ENCODE measurements at places on chromosomes 5 and 9.

DNA sequence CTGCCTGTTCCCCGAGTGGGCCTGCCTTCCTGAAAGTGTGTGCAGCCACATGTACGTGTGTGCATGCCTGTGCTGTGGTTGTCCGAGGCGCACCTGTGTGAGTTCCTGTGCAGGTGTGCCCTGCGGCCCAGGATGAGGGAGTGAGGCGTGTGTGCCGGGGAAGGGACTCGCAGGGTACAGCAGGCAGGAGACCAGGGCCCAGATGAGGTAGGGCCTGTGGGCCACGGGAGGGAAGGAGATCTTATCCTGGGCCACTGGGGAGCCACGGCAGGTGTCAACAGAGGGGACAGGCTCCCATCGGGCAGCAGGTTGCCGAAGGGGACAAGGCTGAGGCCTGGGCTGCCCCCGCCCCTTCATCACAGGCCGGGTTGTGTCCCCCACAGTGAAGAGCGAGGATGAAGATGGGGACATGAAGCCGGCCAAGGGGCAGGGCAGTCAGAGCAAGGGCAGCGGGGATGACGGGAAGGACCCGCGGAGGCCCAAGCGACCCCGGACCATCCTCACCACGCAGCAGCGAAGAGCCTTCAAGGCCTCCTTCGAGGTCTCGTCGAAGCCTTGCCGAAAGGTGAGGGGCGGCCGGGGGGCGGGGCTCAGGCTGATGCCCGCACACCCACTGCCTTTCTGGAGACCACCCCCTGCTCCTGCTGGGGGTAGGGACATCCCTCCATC, 79.2 kb downstream of the LMX1B start:
- DNase-seq, result no peak

DNA sequence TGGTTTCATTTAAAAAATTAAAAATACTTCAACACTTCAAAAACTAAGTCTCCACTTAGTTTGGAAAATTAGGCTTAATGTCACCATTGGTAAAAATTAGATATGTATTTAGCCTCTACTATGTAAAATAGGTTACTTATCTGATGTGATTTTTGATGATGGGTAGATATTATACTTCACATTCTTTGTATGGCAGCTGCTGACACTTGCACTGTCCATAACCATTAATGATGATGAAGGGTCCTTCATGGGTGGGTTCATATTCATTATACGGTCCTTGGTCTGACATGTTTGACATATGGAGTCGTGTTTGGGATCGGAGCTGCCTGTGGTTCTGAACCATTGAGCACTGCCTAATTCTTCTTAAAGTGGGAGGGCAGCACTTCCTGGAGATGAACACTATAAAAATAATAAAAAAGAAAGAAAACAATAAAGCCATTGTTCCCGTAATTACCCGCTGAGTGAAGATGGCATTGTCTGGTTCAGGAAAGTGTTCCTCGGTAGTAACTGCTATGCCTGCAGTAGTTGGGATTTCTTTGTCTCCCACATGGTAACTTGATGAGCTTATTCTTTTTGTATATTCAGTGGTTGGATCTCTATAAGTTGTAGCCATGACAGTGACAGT, 2.2 kb downstream of the LRRTM2 start:
- no peak for DNase-seq

DNA sequence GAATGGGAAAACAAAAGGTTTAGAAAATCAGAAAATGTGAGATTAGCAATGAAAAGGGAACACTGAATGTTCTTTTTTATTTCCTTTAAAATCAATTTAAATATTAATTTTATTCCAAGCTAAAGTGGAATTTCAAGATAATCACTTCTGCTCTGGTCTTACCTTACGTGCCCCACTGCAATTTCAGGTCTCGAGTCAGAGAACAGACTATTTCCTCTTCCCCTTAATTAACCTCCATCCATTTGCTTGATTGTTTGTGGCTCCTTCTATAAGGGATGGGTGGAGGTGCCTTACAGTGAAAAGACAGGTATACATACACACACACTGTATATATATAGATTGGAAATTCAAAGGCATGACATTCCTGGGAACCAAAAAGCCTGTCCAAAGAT, 137.1 kb downstream of the SUSD1 start:
- no peak for DNase-seq

DNA sequence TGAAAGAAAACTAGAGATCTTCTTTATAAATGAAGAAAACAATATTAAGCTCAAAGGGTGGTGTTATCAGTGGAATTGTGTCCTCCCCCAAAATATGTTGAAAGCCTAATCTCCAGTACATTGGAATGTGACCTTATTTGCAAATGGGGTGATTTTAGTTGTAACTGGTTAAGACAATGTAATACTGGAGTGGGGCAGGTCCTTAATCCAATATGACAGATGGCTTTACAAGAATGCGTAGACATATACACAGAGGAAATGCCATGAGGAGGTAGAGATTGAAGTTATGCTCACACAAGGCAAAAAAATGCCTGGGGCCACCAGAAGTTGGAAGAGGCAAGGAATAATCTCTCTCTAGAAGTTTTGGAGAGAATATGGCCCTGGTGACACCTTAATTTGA, 13.7 kb upstream of the TRIM32 start:
- DNase-seq, result no peak

GRCh38 chr5:89901983-89902382, 507.6 kb downstream of the CETN3 start:
- DNase-seq, result no peak

- DNase-seq, result no peak
These were observed 2.6 kb downstream of the VDAC1 start for GRCh38 chr5:134001938-134002731.

Measured in NCI-H2081 treated with DMSO at 0.1 percent for 48 hours (cell line).